ENCODE measurements at places on chromosomes 7 and 10.
A peak's percentile ranks its signal among the peaks of the same experiment; 100 is the strongest.

- DNase-seq: peak; percentile 30
Observed at GRCh38 chr7:156950381-156950858, 908 bp downstream of the NOM1 start.

GRCh38 chr10:72242675-72243074 is 26.6 kb upstream of the ASCC1 start:
- DNase-seq: no peak

DNA sequence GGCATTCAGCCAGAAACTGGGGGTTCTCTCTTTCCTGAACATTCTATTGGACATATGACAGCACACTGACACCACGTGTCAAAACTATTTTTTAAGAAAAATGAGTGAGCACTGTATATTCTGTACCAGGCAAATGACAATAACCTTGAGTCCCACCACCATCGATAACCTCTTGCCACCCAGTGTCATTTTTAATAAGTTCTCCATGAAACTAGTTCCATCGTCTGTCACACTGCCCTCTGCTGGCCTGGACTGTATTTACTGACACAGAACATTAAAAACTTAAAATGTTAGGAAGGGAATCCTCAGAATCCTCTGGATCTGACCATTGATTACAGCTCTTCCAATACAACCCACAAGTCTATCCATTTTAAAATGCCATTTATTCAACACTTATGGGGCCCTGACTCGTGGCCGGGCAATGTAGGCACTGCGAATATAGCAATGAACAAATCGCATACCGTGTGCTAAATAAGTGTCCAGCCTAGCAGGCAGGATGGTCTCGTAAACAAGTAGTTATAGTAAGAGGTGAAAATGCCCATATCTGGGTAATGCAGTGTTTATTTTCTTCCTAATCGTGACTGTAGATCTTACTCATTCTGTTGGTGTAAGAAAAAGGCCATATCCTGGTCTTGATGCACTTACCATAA is 35.9 kb upstream of the CACNB2 start:
- DNase-seq: peak; percentile 62

DNA sequence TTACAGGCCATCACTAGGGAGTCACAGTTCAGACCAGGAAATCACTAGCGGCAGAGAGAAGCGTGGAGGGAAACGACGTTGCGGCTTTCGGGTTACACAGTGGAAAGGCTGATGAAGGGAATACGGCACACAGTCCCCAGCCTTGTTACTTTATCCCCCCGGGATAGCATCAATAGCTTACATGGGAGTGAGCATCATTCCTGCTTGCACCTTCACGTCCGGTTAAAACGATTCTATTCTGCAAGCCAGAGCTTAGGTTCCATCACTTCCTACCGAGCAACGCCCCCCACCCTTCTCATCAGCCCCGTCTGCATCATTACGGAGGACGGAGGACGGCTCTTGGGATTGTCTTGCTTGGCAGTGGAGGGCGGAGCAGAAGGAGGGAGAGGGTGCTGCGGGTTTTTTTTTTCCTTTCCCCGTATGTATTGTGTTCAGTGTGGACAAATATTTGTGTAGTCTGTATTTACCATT is 124.9 kb downstream of the CLEC2L start:
- no peak for DNase-seq

- DNase-seq: no peak
Observed at GRCh38 chr7:3380886-3381685, 80.0 kb downstream of the SDK1 start.

DNA sequence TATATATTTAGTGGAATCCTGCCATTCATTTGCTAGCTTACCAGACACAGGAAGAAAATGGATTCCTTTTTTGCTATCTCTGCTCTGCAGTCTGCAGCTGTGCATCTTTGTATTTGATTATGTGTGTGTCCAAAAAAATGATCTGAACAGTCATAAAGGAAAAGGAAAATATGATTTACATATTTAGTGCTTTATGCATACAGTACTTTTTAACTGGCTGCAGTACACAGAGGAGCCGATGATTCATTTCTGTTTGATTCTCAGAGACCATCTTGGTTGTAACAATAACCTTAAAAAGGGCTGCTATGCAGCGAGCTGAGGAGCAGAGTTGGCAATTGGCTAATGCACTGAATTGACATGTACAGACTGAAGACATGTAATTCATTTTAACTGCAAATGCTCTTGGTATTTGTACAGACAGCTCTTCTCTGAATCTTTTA is 151.3 kb upstream of the FZD1 start:
- no peak for DNase-seq

DNA sequence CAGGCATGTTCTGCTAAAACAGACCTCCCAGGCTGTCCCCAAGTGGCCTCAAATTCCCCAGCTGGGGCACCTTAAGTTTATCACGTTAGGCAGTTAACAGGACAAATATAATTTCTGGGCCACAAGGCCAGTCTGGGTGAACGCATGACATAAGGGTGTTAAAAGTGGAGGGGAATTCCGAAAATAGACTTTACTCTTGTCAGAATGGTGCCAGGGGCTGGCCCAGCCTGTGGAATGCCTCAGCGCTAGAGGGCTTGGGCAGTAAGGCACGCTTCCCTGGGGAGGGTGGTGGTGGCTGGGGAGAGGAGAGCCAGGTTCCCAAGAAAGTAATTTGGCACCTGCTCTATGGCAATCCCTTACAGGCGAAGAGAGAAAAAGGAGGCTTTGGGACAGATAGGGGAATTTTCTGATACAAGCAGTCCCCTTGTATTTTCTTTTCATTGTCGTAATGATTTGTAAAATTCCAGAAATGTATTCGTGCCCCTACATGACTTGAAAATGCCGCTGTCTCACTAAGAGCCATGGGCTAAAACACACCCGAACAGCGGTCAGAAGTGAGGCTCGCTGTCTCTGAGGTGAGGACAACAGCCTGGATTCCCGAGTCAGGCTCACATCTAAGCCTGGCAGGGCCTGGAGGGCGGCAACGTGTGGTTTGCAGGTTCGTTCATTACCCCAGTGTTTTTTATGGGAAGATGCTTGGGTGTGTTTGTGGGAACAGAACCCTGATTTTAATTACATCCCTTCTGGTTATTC is 463.2 kb upstream of the GALNT17 start:
- DNase-seq: no peak

DNA sequence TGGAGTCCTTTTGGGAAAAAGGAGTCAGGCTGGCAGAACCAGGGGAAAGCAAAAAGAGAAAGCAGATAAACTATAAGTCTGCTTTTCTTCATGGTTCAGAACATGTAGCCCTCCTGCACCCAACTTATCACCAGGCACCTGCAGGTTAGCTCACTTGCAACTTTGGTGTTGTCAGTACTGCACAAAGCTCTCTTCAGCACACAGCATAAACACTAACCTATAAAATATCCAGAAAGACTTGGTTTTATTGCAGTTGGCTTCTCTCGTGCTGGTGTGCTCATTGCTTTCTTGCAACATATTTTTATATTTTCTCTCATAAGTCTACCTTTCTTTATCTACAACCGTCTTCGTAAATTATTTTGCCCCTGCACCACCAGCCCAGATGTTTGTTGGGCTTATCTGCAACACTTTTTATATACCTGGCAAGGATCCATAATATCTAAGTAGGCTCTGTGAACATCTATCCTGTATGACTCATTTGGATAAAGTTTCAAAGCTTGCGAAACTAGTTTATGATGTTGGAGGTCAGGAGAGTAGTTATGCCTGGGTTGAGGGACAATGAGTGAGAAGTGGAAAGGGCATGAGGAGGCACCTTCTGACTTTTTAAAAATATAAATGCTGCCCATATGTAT is 164.6 kb downstream of the ANKRD30A start:
- no peak for DNase-seq

DNA sequence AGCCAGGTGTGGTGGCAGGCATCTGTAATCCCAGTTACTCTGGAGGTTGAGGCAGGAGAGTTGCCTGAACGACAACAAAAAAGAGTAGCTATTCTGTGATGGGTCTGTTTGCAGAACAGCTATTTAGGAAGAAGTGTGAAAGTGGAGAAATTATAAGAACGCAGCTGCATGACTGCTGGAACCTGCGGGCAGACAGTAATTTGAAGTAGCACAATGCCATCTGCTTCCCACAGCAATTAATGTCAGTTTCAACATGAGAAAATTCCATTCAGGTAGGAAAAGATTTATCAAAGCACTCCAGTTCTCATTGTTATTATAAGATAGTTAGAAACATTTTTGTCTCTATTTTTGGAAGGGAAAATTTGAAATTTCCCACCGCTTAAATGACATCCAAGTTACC is 21.5 kb downstream of the LAMB1 start:
- no peak for DNase-seq

GRCh38 chr10:73983096-73984047 is 14.5 kb upstream of the VCL start:
- DNase-seq: no peak

GRCh38 chr7:604884-605531 is 85.4 kb upstream of the PDGFA start:
- DNase-seq: no peak

- no peak for DNase-seq
Observed at GRCh38 chr10:8910314-8910713, 855.8 kb downstream of the GATA3 start.

GRCh38 chr10:122279725-122280141 is 8.6 kb downstream of the BTBD16 start:
- DNase-seq: no peak

- DNase-seq: no peak
Observed at GRCh38 chr10:123506455-123506854, 159.7 kb upstream of the GPR26 start.

DNA sequence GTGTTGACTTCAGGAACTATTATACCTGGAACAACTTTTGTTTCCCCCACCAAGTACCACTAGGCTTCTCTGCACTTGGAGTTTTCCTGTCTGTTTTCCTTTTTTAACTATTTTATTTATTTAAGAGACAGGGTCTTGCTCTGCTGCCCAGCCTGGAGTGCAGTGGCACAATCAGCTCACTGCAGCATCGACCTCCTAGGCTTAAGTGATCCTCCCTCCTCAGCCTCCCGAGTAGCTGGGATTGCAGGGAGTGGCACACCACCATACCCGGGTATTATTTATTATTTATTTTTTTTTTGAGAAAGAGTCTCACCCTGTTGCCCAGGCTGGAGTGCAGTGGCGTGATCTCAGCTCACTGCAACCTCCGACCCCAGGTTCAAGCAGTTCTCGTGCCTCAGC is 2.1 kb upstream of the GIGYF1 start:
- no peak for DNase-seq
